ENCODE measurements at places on chromosomes 2 and 18.

GRCh38 chr2:61016392-61017002, 1.0 kb upstream of the PEX13 start:
- DNase-seq, result no peak

DNA sequence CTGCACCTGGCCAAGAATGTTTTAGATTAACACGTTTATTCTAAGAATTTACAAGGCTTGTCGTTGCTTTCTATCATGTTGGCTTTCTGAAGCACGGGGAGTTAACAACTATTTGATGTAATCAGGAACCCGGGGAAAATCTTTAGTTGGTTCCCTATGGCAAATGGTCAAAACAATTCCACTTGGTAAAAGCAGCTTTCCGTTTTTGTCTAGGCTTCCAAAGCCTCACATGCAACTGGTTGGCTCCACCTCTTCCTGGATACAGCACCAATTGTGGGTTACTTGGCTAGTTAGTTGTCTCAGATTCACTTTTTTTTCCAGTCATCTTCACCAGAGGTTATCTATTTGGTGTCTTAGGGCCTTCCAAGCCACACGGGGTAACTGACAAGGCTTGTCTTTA, 2.8 kb downstream of the COLEC12 start:
- no peak for DNase-seq

DNA sequence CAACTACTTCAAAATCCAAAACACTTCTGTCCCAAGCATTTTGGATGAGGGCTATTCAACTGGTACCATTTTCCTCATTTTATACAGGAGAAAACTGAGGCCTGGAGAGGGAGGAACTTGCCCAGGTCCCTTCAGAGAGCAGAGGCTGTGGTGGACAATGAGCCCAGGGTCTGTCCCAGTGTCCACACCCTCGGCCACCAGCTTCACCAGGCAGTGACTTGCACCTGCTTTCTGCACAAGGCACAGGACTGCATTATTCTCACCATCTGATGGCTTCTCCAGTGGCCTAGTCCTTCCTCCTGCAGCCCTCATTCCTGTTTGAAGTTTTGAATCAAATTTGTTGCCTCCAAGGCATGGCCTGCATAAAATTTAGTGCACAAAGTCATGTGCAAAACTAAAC, 53.3 kb downstream of the RNF144A start:
- DNase-seq, result no peak

GRCh38 chr2:203973676-203974075, 37.1 kb downstream of the ICOS start:
- no peak for DNase-seq

- no peak for DNase-seq
These were observed 4.9 kb upstream of the TMEM200C start for GRCh38 chr18:5900262-5900661.

- DNase-seq, result no peak
These were observed 206.5 kb downstream of the SETBP1 start for GRCh38 chr18:44887227-44887631.

DNA sequence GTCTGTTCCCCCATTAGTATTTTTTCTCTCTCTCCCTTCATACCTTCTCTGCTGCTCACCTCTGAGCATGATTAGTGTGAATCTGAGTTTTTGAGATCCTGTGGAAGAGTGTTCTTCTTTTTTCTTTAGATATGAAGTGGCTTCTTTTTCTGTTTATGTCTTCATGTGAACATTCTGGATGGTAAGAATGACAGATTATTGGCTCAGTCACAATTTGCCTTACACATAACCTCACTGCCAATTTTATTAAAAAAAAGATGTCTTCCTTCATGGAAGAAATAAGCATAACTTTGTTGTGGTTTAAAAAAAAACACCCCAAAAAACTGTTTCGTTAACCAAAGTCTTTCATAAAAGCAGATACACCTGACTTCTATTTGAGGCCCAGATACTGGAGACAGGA, 539.1 kb downstream of the PLCL1 start:
- DNase-seq, result no peak

GRCh38 chr2:197165020-197165419, 145.6 kb downstream of the ANKRD44 start:
- no peak for DNase-seq

- no peak for DNase-seq
These were observed 3.8 kb downstream of the MZT2B start for GRCh38 chr2:130185896-130186295.

GRCh38 chr2:60212181-60212945, 341.1 kb downstream of the BCL11A start:
- DNase-seq, result no peak

GRCh38 chr2:96344011-96344410, 8.4 kb downstream of the NCAPH start:
- no peak for DNase-seq

- DNase-seq, result no peak
These were observed 327.9 kb downstream of the LPIN1 start for GRCh38 chr2:12074126-12074844.

DNA sequence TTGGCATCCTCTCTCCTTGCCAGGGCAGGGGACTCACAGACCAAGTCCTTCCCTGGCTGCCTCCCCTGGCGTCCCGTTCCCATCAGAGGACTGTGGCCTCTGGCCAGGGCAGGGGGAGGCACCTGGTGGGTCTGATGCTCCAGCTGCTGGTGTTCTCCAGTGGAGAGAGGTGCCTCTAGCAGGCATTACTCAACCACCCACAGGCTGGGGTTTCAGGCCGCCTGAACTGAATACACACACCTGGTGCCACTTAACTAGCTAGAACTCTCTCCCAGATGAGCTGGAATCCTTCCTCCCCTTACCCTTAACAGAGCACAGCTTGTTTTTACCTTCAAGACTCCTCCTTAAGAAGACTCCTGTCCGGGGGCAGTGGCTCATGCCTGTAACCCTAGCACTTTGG, 37.7 kb upstream of the CNGA3 start:
- DNase-seq, result no peak

GRCh38 chr18:62682371-62682770, 33.0 kb upstream of the PHLPP1 start:
- no peak for DNase-seq

GRCh38 chr18:29271501-29271900, 1094.6 kb upstream of the CDH2 start:
- no peak for DNase-seq

DNA sequence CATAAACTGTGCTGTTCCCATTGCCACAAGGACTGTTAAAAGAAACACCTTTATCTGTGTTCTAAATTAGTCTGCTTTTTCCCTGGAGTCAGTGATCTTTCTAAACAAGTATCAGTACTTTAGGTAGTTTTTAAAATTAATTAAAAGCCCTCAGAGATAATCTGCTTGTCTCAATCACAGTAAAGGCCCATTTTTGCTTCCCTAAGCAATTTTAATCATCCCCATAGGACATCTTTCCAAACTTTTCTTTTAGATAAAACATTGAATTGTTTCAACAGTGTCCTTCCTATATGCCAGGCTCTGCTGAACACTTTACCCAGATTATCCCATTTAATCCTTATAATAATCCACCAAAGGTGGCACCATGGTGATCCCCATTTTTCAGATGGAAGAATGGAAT, 3.9 kb downstream of the ERICH2 start:
- no peak for DNase-seq

DNA sequence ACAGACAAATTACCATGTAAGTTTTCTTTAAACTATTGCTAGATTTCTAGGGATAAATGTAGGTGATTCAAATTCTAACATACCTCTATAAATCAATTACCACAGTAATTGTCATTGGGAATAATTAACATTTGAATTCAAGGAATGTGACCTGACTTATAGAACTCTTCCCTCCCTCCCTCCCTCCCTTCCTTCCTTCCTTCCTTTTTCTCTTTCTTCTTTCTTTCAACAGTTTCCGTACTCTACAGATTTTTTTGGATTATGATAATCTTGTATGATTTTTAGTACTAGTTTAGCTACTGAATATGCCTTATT, 18.2 kb upstream of the FTCDNL1 start:
- no peak for DNase-seq

GRCh38 chr2:3283206-3283605, 94.4 kb downstream of the EIPR1 start:
- DNase-seq, result no peak
